ENCODE measurements at places on chromosomes 1 and 21.

- no peak for DNase-seq
Measured at GRCh38 chr1:147204080-147204479, 21.1 kb downstream of the FMO5 start.

GRCh38 chr1:201503397-201504176, 3.3 kb downstream of the CSRP1 start:
- no peak for DNase-seq

GRCh38 chr1:36157115-36157903, 1.3 kb downstream of the MAP7D1 start:
- no peak for DNase-seq

- DNase-seq, result no peak
Measured at GRCh38 chr1:4422504-4423289, 231.7 kb upstream of the AJAP1 start.

GRCh38 chr1:92030656-92031107, 897 bp downstream of the EPHX4 start:
- peak; percentile 8 for DNase-seq

- no peak for DNase-seq
Measured at GRCh38 chr1:27647328-27647727, 12.3 kb upstream of the FGR start.

DNA sequence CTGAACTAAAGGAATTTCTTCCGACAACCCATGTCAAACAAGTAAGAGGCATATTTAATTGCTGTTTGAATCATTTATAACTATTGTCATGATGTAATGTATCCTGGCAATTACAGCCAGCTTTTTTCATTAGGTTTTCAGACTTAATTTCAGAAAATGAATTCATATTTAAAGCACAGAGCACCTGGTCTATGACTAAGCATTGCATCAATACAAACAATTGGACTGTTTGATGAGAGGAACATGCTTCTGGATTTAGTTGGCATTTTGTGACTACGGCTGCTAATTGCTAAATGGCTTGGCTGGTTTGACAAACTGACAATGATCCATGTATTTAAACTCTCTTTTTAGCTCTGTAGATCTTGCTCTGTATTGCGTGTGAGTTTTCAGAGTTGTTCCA, 853.4 kb downstream of the NCAM2 start:
- no peak for DNase-seq

DNA sequence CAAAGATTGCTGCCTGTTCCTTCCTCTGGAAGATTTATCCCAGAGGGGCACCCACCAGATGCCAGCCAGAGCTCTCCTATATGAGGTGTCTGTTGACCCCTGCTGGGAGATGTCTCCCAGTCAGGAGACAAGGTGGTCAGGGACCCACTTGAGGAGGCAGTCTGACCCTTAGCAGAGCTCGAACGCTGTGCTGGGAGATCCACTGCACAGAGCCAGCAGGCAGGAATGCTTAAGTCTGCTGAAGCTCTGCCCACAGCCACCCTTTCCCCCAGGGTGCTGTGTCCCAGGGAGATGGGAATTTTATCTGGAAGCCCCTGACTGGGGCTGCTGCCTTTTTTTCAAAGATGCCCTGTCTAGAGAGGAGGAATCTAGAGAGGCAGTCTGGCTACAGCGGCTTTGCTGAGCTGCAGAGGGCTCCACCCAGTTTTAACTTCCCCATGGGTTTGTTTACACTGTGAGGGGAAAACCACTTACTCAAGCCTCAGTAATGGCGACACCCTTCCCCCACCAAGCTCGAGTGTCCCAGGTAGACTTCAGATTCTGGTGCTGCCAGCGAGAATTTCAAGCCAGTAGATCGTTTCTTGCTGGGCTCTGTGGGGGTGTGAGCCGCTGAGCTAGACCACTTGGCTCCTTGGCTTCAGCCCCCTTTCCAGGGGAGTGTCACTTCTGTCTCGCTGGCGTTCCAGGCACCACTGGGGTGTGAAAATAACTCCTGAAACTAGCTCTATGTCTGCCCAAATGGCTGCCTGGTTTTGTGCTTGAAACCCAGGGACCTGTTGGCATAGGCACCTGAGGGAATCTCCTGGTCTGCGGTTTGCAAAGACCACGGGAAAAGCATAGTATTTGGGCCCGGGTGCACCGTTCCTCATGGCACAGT, 51.1 kb upstream of the PDC start:
- DNase-seq, result no peak

GRCh38 chr1:204673909-204674649, 11.5 kb downstream of the LRRN2 start:
- DNase-seq, result no peak

GRCh38 chr1:2300004-2300771, 72.1 kb downstream of the SKI start:
- DNase-seq, result no peak

DNA sequence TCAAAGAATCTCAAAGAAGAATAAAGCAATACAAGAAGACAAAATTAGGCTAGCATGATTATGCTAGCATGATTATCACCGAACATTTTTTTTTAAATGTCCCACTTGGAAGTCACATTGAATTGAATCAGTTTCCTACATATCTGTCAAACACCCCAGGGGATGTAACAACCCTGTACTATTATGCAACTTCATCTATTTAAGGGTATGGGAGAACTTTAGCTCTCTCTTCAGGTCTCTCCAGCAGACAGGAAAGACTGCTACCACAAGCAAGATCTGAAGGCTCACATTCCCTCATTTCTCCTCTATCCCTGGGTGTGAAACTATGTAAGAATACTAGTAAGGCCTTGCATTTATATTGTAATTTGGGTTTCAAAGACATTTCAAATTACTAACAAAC, 52.8 kb downstream of the EDEM3 start:
- no peak for DNase-seq

- DNase-seq, result no peak
Measured at GRCh38 chr1:245306628-245307410, 152.0 kb downstream of the KIF26B start.

DNA sequence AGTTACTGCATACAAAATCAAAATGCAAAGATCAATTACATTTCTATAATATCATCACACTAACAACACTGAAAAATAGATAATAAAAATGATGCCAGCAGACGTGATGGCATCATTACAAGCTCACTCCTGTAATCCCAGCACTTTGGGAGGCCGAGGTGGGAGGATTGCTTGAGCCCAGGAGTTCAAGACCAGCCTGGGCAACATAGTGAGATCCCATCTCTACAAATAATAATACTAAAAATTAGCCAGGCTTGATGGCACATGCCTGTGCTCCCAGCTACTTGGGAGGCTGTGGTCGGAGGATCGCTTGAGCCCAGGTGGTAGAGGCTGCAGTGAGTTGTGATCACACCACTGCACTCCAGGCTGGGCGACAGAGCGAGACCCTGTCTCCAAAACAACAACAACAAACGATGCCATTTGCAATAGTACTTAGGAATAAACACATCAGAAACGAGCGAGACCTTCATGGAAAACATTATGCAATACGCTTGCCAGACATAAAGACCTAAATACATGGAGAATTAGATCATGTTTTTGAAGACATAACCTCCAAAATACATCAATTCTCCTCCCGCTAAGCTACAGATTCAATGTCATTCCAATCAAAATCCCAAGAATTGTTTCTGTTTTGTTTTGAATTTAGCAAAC, 86.6 kb upstream of the ERRFI1 start:
- no peak for DNase-seq

DNA sequence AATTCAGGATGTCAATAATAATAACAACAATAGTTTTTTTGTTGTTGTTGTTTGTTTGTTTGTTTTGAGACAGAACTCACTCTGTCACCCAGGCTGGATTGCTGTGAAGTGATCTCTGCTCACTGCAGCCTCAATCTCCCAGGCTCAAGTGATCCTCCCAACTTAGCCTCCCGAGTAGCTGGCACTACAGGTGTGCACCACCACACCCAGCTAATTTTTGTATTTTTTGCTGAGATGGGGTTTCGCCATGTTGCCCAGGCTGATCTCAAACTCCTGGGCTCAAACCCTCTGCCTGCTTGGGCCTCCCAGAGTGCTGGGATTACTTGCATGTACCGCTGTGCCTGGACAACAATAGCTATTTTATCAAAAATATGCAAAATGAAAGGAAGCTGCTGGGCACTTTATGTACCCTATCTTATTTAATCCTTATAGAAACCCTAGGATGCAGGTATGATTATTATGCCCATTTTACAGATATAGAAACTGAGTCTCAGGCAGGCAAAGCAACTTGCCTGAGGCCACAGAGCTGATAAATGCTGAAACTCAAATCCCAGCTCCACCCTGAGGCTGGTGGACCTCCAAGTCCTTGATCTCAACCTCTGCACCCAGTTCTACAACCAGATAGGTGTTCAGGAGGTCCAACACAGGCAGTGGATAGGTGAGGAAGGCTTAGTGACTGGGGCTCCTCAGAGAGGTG, 57.4 kb upstream of the CTPS1 start:
- no peak for DNase-seq

DNA sequence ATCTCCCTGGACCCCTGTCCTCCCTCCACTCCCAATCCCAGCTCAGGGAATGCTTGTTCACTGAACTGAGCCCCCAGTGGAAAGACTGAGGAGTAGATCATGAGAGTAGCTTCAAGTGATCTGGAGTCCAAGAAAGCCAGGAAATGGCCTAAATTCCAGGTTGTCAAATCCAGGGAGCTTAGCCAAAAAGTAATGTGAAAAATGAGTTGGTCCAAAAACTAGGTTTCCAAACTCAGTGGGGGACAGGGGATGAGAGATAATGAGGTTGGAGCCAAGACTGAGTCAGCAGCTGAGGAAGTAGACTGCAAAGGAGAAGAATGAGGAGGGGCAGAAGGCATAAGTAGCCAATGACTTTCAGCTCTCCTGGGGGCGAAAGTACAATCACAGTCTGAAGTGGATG, 284.1 kb upstream of the BEND5 start:
- DNase-seq, result no peak

DNA sequence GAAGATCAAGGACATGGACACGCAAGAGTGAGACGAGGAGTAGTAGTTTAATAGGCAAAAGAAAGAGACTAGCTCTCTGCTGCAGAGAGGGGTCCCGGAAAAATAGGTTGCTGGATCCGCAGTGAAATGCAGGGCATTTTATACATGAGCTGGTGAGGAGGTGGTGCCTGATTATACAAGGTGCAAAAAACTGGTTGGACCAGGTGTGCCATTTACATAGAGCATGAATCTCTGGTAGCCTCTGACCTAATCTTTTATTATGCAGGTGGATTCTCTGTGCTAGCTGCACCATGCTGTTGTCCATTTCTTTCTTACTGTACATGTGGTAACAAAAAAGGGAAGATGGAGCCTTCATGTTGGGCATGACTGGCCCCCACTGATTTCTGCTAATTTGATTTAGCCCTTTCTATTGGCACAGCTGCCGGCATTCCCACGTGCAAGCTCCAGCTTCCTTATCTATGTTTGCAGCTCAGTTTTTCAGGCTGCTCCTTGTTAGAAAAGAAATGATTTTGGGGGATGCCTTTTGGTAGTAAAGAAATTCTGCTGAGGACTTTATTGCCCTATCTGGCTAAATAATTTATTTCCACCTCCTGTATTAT, 548.1 kb downstream of the BRINP3 start:
- DNase-seq, result no peak

GRCh38 chr1:42756956-42757891, 9.6 kb downstream of the P3H1 start:
- DNase-seq, result no peak

GRCh38 chr1:230940848-230941247, 37.8 kb downstream of the TTC13 start:
- no peak for DNase-seq

- no peak for DNase-seq
Measured at GRCh38 chr1:205199931-205200299, 11.6 kb downstream of the DSTYK start.

DNA sequence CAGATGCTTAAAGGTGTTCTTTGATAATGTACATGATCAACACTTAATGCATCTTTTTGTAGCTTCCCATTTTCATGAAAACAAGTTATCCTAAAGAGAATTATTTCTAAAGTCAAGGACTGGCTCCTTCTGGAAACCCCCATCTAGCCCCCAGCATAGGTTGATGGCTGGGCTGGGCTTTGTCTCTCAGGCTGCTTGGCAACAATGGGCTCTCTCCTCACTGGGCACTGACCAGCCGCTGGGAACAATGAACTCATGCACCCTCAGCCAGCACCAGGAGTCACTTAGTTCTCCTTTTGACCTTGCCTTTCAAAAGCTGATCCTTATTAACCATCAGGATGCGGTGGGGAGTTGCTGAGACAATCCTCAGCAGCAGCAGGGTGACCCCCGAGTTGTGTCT, 293.0 kb upstream of the PLXNA2 start:
- no peak for DNase-seq

DNA sequence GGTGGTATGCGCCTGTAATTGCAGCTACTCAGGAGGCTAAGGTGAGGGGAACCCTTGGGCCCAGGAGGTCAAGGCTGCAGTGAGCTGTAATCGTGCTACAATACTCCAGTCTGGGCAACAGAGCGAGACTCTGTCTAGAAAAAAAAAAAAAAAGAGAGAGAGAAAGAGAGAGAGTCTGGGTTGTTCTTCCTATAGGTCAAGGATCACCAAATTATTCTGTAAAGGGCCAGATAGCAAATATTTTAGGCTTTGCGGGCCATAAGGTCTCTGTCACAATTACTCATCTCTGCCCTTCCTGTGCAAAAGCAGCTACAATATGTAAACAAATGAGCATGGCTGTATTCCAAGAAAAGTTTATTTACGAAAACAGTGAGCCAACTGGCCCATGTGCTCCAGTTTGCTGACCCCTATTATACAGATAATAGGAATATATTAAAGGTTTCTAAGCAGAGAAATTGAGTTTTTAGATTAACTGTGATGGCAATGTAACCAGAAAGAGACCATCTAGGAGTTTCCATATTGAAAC, 2.1 kb downstream of the SASS6 start:
- no peak for DNase-seq

DNA sequence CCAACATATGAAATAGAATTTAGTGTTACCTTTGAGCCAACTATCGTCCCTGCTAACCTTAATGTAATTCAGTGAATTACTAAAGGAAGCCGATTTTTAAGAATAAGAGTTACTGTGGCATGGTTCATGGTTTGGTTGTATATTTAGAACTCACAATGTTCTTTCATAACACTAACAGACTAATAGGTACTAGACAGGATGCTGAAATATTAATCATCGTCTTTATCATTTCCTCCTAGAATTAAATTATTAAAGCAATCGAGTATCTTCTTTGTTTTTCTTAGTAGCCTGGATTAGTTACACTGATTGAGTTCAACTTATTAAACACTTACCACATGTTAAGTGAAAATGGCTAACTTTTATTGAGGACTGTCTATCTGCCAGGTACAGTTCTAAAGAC, 47.7 kb downstream of the TARBP1 start:
- no peak for DNase-seq

DNA sequence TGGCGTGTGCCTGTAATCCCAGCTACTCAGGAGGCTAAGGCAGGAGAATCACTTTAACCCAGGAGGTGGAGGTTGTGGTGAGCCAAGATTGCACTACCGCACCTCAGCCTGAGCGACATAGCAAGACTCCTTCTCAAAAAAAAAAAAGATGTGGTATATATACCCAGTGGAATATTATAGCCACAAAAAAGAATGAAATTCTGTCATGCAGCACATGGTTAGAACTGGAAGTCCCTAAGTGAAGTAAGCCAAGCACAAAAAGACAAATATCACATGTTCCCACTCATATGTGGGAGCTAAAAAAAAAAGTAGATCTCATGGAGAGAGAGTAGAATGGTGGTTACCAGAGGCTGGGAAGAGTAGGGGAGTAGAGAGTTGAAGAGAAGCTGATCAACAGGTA, 18.7 kb downstream of the PSMB4 start:
- no peak for DNase-seq

Measured in SW 1271 (cell line).